ENCODE measurements at places on chromosomes 2 and 18.

- DNase-seq = no peak
Observed at GRCh38 chr2:207505171-207505570, 24.6 kb upstream of the CREB1 start.

DNA sequence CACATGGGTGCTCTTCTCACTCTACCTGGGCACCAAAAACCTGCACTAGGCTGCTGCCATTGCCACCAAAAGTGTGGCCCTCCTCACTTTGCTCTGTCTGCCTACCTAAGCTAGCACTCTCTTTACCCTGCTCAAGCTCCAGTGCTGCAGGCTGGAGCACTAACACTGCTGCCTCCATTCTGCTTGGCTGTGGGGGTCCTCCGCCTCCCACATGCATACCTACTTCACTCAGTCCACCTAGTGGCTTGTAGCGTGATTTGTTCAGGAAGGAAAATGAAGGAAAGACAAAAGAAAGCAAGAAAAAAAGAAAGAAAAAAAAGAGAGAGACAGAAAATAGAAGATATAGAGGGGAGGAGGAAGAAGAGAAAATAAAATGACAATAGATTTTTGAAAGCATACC lies 1339.4 kb upstream of the CHAC2 start:
- no peak for DNase-seq

DNA sequence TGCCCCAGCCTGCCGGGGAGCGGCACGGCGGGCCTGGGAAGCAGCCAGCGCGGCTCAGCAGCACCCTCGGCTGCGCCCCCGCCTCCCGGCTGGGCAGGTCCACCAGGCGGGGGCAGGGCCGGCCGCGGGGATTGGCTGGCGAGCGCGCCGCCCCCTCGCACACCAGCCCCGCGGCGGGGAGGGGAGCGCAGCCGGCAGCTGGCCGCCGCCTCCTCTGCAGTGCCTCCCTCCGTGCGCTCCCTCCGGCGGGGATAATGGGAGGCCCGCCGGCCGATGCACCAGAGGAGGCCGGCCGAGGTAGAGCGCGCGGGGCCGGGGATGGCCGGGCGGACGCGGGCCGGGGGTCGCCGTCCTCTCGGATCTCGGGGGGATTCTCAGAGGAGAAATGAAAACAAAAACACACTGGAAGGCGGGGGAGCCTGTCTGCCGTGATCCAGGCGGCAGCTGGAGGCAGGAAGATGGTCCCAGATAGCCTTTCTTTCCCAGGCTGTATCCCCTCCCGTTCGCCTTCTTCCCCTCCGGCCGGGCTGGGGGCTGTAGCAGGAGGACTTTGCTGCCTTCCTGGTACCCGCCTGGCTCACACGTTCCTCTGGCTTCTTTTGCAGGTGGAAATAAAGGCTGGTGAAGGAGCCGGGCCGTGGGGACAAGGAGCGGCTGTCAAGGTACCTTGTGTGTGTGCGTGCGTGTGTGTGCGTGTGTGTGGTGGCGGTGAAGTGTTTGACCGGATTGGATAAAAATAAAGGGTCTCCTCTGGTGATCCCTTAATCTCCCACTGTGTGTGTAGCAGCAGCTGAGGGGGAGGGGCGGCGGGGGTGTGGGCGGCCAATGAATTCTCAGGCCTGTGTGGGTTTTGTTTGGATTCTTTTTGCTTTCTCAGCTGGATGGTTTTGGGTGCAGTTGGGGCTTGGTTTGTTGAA lies 18.1 kb downstream of the TET3 start:
- DNase-seq = no peak

DNA sequence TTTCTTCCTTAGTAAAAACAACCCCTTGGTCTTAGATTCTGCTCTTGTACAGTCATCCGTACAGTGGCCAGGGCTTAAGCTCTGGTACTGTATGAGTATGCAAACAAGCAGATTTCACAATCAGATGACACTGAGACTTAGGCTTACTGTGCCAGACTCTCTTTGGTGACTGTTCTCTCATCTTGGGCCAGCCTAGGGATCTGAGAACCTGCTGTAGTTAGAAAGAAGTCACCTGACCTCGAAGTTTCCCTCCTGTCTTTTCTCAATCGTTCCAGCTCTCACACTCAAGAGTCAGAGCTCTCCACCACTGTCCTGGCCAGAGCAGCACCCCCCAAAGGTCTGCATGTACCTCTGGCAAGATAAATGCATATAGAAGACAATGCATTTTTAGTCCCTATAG lies 63.2 kb downstream of the ZEB2 start:
- no peak for DNase-seq

DNA sequence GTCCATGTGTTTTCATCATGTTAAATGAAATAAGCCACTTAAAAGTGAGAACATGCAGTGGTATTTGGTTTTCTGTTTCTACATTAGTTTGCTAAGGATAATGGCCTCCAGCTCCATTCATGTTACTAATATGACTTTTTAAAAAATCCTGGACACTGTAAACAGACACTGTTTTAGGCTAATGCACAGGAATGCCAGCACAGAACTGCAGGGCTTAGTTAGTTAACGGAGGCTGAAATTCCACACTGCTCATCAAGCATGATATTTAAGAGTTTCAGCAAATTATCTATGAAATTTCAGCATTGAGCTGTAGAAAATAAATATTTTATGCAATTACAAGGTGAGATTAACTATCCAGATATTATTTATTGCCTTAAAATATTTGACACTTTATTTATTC lies 42.5 kb upstream of the PAX3 start:
- DNase-seq = no peak

GRCh38 chr2:3257166-3257565 lies 120.5 kb downstream of the EIPR1 start:
- DNase-seq = no peak

DNA sequence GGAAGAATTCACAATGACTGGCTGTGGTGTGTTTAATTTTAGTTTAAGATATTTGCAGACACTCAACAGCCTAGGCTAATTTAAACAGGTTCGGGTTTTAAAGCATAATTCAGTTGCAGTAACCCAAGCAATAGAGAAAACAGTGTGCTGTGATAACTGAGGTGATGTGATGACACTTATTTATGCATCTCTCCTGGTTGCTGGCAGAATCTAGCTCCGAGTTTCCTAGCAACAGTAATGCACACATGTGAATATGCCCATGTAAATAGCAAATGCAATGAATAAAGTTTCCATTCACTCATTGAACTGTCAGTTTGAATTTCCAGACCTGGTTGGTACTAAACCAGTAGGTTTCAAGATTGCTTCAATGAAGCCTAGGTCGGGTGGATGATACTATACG lies 426.5 kb downstream of the TMX3 start:
- no peak for DNase-seq

DNA sequence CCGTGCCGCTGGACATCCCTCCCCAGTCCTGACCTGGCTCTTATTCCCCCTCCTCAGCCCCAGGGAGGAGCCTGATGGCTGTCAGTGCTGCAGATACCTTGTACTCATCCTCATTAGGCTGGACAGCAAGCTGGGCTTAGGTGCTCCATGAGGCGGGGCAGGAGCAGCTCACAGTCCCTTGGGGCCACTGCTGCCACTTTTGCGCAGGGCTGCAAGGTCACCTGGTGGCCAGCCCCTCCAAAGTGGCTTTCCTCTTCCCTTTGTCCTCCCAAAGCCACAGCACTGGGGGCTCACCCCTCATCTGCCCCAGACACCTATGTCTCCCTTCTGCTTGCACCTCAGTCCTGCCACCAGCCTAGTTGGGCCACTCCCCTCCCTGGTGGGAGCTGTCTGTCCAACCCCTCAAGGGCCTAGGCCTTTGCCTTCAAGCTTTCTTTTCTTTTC lies 60.8 kb downstream of the FAM168B start:
- no peak for DNase-seq

- DNase-seq = no peak
Observed at GRCh38 chr2:45134014-45134413, 124.8 kb upstream of the SIX2 start.

DNA sequence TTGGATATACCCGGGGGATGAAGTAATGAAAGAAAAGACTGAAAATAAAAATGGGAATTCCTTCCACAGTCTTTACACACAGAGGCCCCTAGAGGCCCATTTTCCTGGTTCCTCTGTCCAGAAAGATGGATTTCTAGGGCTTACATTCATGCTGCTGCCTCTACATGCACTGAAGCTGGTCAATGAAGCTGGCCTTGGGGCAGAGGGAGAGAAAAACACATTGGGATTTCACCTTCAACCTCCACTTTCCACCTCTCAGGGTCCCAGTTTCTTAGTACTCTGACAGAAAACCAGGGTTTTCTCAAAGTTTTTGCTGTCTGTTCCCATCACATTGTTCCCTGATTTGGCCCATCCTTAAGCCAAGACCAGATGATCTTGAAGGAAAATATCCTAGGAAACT lies 154.6 kb upstream of the ZSWIM2 start:
- no peak for DNase-seq

DNA sequence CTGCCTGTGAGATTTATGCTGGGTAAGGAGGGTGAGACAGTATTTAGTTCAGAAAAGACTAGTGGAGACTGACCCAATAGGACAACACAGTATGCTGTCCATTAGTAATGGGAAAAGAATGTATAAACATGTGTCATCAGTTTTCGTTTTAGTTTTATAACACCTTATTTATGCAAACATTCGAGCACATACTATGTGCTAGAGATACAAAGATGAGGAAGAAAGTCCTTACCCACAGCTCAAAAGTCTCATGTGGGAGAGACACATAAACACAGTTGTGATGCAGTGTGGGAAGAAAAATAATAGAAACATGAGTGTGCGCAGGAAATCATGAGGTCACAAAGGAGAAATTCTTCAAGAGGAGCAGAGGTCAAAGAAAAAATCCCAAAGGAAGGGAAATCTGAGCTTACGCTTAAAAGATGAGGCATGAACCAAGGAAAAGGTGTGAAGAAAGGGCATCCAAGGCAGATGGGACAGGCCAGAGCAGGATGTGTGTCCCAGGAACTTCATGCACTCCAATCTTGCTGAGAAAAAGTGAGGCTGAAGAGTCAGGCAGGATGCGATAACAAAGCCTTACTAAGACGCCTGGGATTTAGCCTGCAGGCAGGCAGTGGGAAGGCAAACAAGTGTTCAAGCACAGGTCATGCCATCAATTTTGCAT lies 8.1 kb downstream of the METTL21A start:
- DNase-seq = no peak

- no peak for DNase-seq
Observed at GRCh38 chr2:120429586-120430500, 83.9 kb downstream of the INHBB start.

- no peak for DNase-seq
Observed at GRCh38 chr2:71659868-71660518, 206.6 kb downstream of the DYSF start.

DNA sequence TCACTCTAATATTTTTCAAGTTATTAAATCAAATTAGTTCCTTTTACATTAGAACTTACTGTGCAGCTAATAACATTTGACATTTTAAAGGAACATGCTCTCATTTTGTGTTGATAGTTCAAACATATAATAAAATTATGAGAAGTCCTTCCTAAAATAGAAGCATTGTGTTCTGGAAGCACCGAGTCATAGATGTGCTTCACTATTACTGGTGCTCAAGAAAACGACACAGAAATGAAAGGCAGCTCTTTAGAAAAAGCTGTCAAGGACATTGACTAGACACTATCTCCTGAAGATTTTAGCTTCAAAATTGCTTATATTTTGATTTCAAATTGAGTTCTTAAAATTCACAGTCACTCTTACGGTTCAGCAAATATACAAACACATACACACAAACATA lies 338.3 kb downstream of the NBAS start:
- DNase-seq = no peak

GRCh38 chr2:15563227-15564100 lies 2.3 kb upstream of the NBAS start:
- DNase-seq = no peak

DNA sequence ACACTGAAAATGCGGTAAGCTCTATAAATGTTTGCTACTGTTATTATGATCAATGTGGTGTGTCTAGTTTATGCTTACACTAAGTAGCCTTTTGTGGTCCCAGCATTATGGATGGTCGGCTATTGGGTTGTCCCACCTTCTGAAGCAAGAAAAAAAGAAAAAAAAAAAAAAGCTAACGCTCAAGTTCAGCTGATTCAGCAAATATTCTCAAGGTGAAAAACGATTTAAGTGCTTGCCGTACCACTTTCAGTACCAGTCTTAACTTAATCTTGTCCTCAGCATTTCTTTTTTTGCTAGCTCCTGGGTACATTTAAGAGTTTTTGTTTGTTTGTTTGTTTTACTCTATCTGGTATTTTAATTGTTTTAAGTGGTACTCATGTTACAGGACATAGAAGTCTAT lies 87.5 kb downstream of the MBD5 start:
- DNase-seq = no peak

GRCh38 chr2:64437883-64438282 lies 16.1 kb upstream of the LGALSL start:
- no peak for DNase-seq

DNA sequence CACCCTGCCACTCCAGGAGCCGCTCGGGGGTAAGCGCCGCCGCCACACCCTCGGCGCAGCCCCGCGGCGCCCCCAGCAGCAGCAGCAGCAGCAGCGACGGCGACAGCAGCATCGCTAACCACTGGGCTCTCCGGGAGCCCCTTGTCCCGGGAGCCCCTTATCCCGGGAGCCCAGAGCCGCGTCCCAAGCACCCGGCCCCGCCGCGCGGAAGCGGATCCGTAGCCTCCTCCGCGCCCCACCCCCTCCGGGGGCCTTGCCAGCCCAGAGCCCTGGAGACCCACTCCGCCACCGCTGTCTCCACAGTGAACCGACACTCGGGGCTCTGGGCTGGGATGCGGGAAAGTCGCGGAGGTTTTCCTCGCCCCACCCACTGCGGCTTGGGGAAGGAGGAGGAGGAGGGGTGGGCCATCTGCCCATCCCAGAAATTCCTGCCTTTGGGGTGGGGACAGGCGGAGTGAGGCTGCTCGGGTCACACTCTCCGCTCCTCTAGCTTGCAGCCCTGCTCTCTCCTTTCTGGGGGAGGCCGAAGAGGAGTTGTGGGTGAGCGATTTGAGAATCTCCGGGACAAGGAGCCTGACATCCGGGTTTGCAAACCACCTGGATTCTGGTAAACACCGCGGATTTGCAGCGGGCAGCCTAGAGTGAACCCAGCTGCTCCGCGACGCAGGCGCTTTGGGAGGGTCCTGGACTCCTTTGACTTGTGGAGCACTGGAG lies at the start of gene PLA2R1:
PLA2R1 (minus strand) TSS at position 324 of the 714 bp plus-strand sequence; CDS start at position 112, 212 bp downstream.
- no peak for DNase-seq

DNA sequence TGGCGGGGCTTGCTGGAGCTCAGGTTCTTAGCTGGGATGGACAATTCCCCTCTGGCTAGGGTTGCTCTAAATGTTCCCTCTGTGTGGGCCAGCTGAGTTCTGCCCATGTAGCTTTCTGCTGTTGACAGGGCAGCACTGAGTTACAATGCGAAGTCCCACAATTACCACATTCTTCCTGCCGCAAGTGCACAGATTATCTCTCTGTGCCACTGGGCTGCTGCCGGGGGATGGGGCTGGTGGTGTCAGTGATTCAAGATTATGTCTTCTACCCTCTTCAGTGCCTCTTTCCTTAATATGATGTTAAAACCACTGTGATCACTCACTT lies 708.1 kb downstream of the SLC4A3 start:
- no peak for DNase-seq
